ENCODE measurements at places on chromosomes 5 and 9.

- no peak for ATAC-seq
Measured at GRCh38 chr9:75140261-75140660, 51.9 kb downstream of the OSTF1 start.

- ATAC-seq, result no peak
Measured at GRCh38 chr9:13131416-13131815, 148.1 kb downstream of the MPDZ start.

DNA sequence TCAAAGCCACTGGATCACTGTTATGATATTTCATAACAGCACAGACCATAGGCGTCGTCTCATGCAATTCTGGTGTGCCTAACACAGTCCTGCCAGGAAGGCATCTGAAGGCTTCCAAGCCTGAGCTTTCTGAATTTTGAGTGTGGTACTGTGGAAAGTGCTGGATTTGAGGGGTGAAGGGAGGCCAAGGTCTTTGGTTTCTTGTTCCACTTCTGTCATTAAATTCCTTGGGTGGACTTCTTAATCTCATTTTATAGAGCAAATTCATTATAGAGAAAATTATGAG lies 441.3 kb upstream of the PIK3R1 start:
- ATAC-seq, result peak; percentile 53

GRCh38 chr5:167011196-167011595 lies 1280.2 kb upstream of the WWC1 start:
- ATAC-seq, result no peak

DNA sequence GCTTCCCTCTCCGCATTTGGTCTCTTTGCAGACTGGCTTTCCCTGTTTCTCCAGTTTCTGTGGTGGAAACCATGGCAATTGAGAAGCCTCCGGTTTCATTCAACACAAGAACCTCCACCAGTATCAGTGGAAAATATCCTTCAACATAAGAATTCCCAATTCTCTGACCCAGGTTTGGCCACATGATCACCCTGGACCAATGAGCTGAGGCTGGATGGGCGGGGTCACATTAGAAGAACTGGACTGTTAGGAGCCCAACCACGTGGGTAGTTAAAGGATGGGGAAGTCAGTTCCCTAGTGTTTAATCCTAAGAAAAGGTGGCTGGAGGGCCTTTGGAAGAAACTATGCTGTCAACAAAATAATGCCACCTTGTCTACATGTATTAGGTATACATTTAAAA lies 336.3 kb downstream of the DMRT2 start:
- no peak for ATAC-seq

GRCh38 chr5:151692312-151692711 lies 5.6 kb upstream of the SPARC start:
- no peak for ATAC-seq

DNA sequence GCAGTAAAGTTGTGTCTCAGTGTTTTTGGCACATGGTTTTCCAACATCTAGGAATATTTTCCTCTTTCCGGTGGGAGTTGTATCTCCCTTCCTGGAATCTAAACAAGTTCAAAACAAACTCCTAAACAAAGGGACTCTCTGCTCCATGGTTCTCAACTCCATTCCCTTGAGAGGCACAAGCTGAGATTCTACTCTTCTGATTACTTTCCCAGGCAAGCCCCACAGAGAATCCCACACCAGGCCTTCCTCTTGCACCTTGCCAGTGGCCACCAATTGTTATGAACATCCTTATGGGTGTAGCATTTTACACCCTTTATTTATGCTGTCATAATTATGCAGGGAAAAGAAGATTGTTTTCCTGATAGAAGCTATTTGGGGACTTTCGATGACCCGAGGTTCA lies 25.8 kb upstream of the SH3TC2 start:
- ATAC-seq, result no peak

DNA sequence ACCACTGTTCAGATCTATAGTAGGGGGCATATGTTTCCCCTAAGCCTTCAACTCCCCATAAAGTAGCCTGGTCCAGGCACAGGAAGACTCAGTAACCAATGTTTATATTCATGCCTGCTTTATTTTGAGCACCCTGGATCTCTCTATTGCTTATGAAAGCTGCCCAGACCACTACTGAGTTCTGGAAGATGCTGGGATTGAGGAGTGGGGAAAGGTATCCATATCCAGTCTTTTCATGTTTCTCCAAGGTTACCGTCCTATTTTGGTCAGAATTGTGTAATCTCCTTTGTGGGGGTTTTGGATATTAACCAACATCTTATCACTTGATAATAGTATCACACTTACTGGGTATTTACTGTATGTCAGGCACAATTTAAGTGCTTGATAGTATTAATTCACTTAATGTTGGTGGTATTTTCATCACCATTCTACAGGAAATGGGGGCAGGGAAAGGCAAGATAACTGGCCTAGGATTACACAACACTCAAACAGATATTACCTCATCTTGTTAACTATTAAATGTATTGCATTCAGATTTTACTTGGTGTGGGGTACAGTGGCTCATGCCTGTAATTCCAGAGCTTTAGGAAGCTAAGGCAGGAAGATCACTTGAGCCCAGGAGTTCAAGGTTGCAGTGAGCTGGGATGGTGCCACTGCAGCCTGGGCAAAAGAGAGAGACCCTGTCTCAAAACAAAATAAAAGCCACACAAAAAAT lies 36.3 kb downstream of the RUSC2 start:
- peak; percentile 74 for ATAC-seq
